NCI-H2081 treated with DMSO at 0.1 percent for 48 hours (cell line): ENCODE measurements at places on chromosomes 5 and 9.

- no peak for DNase-seq
Observed at GRCh38 chr9:76595645-76596044, 136.7 kb downstream of the GCNT1 start.

- DNase-seq = no peak
Observed at GRCh38 chr9:96493757-96494156, 43.8 kb downstream of the HABP4 start.

GRCh38 chr9:36818965-36819870 is 214.8 kb downstream of the PAX5 start:
- DNase-seq = no peak

DNA sequence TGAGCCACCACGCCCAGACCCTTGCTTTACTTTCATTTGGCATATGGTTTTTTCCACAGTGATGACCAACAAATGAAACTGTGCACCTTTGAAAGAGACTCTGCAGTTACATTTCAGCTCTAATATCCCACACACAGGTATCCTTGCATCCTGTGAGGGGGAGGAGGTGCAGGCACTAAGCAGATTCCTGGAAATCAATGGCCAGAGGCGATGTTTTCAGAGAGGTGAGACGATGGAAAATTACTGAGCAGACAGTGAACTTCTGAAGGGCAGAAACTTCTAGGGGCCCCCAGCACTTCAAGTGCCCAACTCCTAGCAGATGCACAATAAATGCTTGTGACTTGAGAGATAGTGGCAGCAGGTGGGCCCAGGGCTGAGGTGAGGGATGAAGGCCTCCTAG is 29.8 kb upstream of the GNE start:
- DNase-seq = no peak

DNA sequence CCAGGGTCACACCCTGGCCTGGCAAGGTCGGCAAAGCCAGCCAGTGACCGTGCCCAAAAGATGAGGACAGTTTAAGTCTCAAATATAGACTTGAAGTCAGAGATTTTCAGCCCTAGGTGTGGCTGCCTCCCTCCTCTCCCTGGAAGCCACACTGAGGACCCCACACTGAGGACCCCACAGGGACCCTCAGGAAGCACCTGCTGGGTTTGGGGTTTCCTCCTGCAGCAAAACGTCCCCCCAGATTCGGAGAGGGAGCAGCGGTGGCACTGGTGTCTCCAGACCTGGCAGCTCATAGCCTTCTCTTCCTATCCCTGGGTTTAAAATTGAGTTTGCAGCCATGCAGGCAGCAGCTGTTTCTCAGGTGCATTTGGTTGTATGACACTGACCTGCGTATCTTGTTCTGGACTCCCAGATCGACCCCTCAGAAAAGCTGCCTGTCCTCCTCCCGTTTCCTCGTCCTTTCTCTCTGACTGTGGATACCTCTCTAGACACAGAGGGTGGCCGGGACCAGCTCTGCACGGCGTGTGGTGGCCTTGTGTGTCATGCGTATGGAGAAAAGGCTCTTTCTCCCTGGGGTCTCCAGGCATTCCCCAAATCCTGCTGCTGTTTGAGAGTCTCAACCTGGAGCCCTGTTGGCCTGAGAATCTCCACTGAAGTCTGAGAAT is 36.6 kb downstream of the MRPL36 start:
- DNase-seq = no peak

DNA sequence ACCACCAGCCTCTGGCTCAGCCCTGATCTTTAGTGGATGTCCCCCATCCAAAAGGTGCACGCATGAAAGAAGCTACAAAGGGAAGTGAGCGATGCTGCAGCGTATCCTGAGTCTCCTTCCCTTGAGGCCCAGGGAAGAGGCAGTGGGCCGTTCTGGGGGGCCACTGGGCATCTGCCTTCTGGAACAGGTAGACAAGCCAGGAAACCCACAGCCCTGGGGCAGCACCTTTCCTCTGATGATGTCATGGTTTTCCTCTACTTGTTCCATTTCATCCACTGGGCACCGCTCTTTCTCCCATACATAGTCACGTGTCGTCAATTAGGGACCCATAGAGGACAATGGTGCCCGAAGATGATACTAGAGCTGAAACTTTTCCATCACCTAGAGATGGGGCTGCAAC is 194.0 kb upstream of the IRX1 start:
- DNase-seq = no peak

- no peak for DNase-seq
Observed at GRCh38 chr9:3241290-3241689, 284.5 kb downstream of the RFX3 start.

DNA sequence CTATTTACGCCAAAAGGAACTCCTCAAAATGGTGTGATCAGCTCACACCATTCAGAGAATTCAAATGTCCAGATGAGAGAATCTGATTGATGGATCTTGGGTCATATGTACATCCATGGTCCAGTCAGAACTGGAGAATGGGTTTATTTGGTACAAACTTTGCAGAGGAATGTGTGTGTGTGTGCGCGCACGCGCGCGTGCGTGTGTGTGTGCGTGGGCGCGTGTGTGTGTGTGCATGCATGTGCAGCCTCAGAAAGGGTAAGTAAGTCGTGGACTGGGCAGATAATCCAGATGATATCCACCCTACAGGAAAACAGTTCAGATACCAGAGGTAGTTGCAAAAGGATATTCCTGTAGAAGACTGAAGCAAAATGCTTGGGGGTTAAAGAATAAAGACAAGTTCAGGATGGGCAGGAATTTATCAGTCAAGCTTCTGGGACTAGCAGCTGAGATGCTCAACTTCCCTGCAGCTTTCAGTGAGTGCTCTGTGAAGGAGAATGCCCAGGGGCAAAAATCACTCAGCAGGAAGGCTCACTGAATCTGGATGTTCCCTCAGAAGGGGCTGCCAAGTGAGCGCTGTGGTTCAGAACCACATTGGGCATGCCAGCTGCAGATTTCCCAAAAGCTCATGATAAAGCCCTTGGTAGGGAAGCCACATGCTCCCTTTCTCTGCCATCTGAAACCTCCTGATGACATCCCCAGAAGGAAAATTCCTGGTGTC is 440.5 kb upstream of the SGCD start:
- no peak for DNase-seq

- no peak for DNase-seq
Observed at GRCh38 chr5:88925692-88926490, 42.9 kb upstream of the MEF2C start.

DNA sequence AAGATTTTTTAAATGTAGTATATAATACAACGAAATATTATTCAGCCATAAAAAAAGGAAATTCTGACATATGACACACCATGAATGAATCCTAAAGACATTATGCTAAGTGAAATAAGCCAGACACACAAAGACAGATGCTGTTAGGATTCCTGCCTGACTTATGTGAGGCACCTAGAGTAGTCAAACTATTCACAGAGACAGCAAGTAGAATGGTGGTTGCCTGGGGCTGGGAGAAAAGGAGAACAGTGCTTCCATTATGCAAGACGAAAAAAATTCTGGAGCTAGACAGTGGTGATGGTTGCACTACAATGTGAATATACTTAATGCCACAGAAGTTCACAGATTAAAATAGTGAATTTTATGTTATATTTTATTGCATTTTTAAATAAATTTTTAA is 66.8 kb downstream of the SPOCK1 start:
- no peak for DNase-seq

- no peak for DNase-seq
Observed at GRCh38 chr5:159123700-159124099, 24.0 kb upstream of the EBF1 start.

- DNase-seq = no peak
Observed at GRCh38 chr9:899440-900184, 58.1 kb downstream of the DMRT1 start.

DNA sequence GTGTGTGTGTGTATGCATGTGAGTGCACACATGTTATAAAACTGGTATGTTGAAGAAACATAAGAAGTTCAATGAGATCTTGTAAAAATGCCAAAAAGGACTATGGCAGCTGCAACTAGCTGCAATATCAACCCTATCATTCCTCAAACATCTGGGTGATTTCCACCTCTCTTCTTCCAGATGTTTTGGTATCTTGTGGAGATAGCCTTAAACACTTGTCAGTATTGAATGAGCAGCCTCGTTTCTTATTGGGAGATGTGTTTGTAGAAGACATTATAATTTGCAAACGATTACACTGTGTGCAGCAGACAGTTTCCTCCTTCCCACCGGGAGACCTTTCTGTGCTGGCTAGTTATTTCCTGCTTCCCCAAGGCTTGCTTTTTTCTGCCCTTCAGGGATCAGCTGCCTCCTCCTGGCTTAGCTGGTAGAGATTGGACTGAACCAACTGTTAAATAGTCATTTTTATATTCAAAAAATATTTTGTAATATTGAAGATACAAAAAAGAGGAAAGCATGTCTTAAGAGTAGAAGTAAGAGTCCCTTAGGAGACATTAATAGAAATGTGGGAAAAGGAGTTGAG is 168.4 kb upstream of the MPDZ start:
- DNase-seq = peak; percentile 77

DNA sequence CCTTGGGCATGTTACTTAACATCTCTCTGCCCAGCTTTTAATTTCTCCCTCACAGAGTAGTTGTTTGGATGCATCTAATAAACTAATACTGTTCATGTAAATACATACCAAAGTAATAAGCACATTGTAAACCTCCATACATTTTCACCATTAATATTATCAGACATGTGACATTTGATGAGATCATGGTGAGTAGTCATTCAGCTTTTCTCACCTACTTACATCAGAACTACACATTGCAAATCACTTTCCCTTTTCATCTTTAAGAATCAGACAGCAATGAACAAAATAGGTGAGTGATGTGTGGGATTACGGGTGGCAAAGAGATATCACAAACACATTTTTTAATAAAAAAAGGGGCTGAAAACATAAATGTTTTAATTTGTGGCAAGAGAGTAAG is 89.3 kb downstream of the JAKMIP2 start:
- DNase-seq = no peak

DNA sequence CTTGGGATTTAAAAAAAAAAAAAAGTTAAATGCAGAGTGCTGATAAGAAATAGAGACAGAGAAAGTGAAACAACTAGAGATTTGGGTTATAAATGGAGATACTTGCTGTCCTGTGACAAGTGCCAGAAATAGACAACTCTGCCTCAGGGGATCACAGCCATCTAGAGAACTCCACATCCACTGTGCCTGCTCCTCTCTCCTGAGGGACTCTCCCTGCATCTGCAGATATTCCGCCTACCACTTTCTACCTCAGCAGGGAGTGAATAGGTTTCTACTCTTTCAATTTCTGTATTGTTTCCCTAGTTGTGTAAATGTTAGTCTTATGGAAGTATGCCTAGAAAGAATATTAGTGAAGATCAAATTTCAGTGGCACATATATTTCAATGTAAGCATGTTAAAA is 307.2 kb downstream of the HTR1A start:
- peak; percentile 1 for DNase-seq

- no peak for DNase-seq
Observed at GRCh38 chr9:93830606-93831005, 124.5 kb downstream of the BARX1 start.

- no peak for DNase-seq
Observed at GRCh38 chr9:18488886-18489285, 14.9 kb downstream of the ADAMTSL1 start.

- no peak for DNase-seq
Observed at GRCh38 chr9:97312556-97312955, 5.1 kb downstream of the CCDC180 start.

DNA sequence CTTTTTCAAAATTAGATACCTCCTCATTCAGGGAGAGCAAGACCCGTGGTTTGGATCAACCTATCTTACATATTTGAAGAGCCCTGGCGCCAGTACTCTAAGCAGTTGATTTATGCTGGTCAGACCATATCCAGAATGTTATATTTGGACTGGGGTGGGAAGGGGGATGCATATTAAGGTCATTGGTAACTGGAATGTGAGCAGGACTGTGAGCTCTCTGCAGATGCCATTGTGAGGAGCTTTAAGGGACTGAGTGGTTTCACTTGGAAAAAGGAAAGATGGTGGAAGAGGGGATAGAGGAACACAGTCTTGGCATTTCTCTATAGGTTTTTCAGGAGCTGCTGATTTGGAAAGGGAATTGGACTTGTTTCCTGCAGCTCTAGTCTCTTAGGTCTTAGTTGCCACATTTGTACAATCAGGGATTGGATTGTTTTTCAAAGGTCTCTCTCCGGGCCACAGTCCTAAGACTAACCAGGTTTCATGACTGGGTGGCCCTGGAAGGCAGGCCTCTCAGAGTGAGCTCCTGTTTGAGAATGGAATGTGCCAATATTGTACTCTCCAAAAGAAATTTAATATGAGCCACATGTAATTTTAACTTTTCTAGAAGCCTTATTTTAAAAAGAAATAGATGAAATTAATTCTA is 25.8 kb upstream of the F2R start:
- no peak for DNase-seq

- DNase-seq = no peak
Observed at GRCh38 chr5:14155739-14156138, 12.6 kb downstream of the TRIO start.

- DNase-seq = no peak
Observed at GRCh38 chr5:135243556-135244285, 155.3 kb downstream of the MACROH2A1 start.

GRCh38 chr9:38708759-38709158 is 11.2 kb downstream of the FAM240B start:
- DNase-seq = no peak

GRCh38 chr5:32369542-32370155 is 56.9 kb upstream of the MTMR12 start:
- no peak for DNase-seq

- no peak for DNase-seq
Observed at GRCh38 chr5:111668477-111669414, 88.2 kb downstream of the NREP start.

GRCh38 chr5:6910950-6911349 is 197.7 kb downstream of the TENT4A start:
- no peak for DNase-seq

GRCh38 chr9:130830231-130830760 is 4.8 kb upstream of the ABL1 start:
- DNase-seq = no peak

GRCh38 chr5:37893434-37894134 is 53.7 kb upstream of the GDNF start:
- DNase-seq = no peak

- no peak for DNase-seq
Observed at GRCh38 chr9:27421577-27421976, 102.5 kb upstream of the IFNK start.

GRCh38 chr5:60355181-60355580 is 344.8 kb downstream of the DEPDC1B start:
- DNase-seq = no peak

- no peak for DNase-seq
Observed at GRCh38 chr9:124020520-124021384, 9.2 kb downstream of the LHX2 start.

GRCh38 chr9:70263421-70263820 is 4.6 kb downstream of the SMC5 start:
- no peak for DNase-seq

- no peak for DNase-seq
Observed at GRCh38 chr5:73957397-73958001, 331.5 kb downstream of the ARHGEF28 start.

GRCh38 chr5:136526791-136527190 is 161.4 kb upstream of the TRPC7 start:
- no peak for DNase-seq
